AML-193 (cell line): ENCODE measurements at places on chromosomes 2 and 18.

GRCh38 chr2:7693246-7694075 is 776.2 kb downstream of the RNF144A start:
- no peak for DNase-seq

GRCh38 chr2:234241656-234242458 is 191.4 kb downstream of the SPP2 start:
- DNase-seq: no peak

DNA sequence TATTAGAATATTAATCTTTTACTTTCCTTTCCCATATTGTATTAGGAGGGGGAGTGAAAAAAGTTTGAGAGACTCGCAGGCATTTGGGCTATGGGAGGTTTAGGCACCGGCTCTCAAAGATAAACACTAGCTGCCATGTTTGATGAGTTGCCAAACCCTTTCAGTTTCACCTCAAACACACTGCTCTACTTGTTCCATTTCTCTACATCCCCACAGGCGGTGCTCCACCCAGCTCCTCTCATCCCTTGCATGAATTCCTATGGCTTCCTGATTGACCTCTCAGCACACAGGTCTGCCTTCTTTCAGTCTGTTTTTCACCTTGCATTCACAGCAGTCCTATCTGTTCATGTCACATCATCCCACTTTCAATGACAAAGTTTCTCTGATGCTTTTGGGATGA is 65.7 kb downstream of the MEP1B start:
- no peak for DNase-seq

DNA sequence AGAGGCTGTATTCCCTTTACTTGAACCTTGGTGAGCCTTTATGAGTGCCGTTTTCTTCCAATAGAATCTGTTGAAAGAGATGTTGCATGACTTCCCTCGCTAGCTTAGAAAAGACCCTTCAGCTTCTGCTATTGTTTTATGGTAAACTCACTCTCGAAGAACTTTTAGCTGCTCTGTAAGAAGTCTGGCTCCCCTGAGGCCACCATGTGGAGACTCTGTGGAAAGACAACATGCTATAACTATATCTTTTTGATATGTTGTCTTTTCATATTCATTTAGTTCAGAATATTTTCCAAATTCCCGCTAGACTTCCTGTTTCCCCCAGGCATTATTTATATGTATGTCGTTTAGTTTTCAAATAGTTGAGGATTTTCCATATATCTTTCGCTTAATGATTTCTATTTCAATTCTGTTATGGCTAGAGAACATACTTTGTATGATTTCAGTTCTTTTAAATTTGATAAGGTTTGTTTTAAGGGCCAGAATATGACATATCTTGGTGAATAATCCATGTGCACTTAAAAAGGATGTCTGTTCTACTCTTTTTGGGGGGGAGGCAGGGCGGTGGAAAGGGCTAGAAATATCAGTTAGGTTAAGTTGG is 64.1 kb downstream of the PTPN4 start:
- peak; percentile 75 for DNase-seq

DNA sequence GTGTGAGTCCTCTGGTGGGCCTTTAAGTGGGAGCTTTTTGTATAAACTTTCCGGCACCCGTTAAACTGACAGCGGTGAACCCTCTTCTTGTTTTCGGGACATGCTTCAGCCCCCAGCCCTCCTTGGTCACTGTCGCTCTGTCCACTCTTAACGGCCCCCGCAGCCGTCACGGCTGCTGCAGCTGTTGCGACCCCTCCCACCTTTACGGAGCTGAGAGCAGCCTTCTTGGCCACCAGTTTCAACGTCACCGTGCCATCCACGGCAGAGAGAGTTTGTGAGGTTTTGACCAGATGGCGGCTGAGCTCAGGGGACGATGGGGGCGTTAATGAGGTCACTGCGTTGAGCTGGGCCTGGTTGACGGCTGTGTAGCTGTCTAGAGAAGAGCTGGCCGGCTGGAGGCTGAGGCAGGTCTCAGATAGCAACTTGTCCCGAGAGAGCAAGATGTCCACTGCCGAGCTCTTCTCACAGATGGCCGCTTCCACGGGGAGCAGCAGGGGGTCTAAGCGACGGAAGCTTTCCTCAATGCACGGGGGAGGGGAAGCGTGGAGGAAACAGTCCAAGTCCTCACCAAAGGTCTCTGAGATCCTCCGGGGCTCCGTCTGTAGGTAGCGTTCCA is 41.9 kb downstream of the KLF7 start:
- DNase-seq: no peak

DNA sequence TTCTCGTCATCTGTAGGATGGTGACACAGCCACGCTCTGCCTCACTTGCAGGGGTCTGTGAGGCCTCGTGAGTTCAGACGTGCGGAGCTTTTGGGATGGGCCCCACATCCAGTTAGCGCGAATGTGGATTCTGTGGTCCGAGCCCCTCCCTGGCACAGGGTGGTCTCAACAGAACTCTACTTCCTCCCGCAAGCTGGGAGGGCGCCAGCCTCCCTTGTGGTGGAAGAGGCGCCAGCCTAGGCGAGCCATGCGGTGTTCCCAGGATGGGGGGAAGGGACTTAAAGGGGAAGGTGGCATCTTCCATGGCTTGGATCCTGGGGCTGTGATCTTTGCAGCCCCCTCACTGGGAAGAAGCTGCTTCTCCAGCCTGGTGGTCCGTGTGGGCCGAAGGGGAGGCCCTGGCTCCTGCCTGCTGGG is 1.4 kb downstream of the SNORC start:
- no peak for DNase-seq

DNA sequence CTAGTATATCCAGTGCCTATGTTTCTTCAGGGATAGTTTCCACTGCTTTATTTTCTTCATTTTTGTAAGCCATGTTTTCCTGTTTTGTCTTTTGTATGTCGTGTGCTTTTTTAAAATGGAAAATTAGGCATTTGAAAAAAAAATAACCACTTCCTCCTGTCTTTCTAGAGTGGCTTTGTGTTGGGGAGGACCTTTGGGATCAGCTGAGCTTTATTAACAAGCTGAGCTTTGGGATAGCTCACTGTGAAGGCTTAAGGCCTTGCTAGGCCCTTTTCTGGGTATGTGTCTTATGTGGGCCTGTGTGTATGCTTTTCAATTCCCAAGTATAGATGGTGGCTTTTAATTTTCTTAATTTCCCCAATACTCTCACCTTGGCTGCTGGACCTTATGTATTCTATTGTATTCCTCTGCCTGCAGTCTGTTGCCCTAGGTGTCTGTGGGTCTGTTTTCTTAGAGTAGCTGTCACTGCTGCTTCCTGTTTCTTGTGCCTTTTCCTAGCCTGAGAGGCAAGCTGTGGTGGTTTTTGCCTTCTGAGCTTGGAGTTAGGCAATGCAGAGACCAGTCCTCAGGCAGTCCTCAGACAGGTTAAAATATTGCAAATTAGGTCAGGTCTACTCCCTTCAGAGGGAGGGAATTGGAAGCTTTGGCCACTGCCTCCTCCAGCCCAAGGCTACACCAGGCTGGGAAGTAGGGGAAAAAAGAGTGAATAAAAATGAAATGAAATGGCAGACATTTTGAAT is 134.7 kb downstream of the LDLRAD4 start:
- peak; percentile 87 for DNase-seq

DNA sequence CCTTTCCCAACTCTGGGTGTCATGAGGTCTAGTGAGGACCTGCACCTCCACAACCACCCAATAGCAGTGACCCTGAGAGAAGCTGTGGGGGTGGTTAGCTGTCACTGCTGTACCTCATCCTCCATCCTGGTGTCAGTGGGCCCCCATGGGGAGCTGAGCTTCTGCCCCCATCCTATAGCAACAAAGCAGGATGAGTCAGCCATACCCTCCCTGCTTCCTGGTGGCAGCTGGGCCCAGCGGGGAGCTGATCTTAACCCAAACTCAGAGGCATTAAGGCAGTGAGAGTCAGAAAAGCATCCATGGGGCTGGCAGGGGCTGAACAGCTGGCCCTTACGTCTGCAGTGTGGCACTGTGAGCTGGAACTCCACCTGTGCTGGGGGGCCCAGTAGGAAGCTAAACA is 247.8 kb upstream of the HDAC4 start:
- no peak for DNase-seq

GRCh38 chr2:152166633-152167032 is 8.9 kb downstream of the STAM2 start:
- DNase-seq: no peak

DNA sequence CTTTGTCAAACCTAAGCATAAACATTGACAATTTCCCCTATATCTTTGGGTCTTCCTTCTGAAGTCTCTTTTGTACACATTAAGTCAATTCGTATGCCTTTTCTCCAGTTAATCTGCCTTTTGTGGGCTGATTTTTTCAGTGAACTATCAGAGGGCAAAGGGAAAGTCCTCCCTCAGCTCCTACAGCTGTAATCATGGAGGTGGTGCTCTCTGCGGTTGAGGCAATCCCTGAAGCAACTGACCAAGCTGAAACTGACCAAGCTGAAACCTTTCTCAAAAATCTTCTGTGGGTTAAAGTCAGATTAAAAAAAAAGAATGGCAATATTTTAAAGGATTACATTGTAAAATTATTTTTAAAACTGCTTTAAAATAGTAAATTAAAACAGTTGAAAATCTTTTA is 105.8 kb upstream of the DNAJC10 start:
- DNase-seq: no peak

- DNase-seq: no peak
These were observed 128.9 kb upstream of the GATA6 start for GRCh38 chr18:22040533-22040932.

DNA sequence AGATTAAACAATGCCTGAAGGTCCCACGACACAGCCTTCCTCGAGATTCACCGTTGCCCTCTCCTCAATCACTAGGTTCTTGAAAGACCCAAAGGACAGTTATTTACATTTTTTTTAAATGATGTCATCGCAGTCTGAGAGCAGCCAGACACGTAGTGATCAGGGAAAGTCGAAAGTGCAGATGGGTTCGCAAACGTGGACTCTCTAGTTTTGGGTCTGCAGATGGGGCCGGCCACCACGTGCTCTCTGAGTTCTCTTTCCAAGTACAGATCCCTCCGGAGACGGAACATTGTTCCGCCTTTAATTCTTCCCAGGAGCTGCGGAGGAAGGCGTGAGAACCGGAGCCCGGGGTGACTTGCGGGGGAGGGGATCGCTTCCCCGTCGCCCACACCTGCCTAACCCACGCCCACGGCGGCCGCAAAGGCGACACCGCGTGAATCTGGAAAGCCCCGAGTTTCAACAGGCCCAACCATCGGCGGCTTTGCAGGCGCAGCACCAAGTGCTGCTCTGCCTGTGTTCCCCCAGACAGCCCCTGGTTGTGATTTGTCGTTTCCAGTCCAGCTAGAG is 54.3 kb downstream of the PKDCC start:
- DNase-seq: no peak

- no peak for DNase-seq
These were observed 42.7 kb downstream of the COLEC12 start for GRCh38 chr18:457521-458412.

DNA sequence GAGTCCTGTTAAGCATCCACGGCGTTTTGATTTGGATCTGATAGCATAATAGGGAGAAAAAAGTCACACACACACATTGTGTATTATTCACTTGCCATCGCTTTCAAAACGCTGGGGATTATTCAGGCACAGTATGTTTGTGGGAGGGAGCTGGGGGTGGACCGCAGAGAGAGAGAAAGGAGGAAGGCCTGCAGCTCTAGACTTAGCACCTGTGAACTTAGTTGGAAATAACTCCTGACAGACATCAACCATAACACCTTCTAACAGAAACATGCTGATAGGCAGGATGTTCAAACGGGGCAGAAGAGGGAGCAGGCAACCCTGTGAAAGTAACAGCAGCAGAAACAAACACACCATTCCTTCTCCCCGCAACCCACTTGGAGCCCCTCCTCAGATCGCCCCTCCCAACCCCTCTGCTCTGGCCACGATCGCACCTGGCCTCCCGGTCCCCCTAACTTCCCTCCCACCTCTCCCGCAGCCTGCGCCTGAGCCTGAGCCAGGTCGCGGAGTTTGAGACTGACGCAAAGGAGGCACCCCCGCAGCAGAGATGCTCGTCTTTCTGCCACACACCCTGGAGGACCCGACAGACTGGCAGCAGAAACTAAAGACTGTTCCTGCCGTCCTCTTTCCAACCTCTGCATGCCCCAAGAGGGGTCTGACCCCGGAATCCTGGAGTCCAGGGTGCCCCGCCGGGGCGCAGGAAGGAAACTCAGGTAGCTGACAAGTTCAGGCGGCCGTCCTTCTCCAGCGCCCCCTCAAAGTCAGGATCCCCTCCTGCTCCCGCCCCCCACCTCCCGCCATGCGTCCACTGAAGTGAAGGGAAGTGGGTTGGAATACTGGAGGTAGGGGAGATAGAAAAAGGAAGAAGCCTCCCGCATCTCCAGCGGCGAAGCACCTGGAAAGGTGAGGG is 738 bp downstream of the CHST9 start:
- no peak for DNase-seq

- DNase-seq: peak; percentile 24
These were observed 60.7 kb downstream of the TTC27 start for GRCh38 chr2:32688541-32688940.

- DNase-seq: no peak
These were observed 18.8 kb downstream of the TMEM87B start for GRCh38 chr2:112073875-112074274.

- no peak for DNase-seq
These were observed 50.9 kb downstream of the ADCYAP1 start for GRCh38 chr18:955384-956066.

DNA sequence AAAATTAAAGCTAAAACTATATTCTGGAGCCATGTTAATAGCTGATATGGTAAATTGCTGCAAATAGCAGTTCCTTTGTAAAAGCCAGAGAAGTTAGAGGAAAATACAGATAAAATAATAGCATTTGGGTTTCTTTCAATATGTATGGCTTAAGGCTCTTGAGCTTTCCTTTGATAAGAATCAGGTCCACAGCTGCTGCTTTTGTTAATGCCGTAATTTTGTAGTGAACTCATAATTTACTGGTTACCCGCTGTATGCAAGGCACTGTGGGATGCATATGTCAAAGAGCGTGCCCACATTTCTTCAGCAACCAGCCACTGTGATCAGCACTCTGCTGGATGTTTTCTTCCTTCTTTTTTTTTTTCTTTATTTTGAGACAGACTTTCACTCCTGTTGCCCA is 79.1 kb downstream of the MOGAT1 start:
- no peak for DNase-seq

GRCh38 chr2:18605115-18605514 is 15.7 kb upstream of the NT5C1B start:
- no peak for DNase-seq

DNA sequence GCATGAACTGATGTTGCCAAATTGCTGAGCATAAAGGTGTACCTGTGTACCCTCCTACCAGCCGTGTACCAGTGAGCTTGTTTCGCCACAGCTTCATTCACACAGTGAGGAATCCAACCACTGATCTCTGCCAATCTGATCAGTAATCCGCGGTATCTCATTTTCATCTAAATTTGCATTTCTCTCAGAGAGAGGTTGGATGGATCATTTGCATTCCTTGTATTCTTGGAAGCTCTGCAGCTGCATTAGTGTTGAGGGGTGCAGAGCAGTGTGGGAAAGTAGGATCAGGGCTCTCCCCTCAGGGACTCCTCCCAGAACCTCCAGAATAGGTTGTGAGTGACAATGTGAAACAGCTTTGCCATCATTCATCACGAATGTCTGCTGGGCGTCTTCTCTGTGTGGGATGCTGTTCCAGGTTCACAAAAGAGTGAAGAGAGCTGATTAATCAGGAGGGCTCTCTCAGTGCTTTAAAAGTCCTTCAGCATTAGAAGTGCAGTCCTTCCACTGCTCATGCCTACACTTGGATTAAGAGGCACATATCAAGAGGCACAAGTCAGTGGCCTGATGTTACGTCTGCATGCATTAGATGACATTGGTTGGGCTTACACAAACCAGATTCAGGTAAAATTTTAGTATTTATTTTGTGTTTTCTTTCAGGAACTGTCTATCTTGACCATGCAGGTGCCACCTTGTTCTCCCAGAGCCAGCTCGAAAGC is 7.5 kb downstream of the MOCOS start:
- no peak for DNase-seq
